Left lung (tissue), 14 donors: ENCODE measurements at places on chromosomes 6 and 20. TPM values are rescaled to one million over a fixed set of nuclear protein-coding genes. Genes with fewer than 3 reads are reported as not detected.

HIVEP2 gene
- 12.1 TPM for polyA plus RNA-seq

GRCh38 chr20:62836967-62837490 lies 20.2 kb downstream of the COL9A3 start:
- no peak for DNase-seq

DNA sequence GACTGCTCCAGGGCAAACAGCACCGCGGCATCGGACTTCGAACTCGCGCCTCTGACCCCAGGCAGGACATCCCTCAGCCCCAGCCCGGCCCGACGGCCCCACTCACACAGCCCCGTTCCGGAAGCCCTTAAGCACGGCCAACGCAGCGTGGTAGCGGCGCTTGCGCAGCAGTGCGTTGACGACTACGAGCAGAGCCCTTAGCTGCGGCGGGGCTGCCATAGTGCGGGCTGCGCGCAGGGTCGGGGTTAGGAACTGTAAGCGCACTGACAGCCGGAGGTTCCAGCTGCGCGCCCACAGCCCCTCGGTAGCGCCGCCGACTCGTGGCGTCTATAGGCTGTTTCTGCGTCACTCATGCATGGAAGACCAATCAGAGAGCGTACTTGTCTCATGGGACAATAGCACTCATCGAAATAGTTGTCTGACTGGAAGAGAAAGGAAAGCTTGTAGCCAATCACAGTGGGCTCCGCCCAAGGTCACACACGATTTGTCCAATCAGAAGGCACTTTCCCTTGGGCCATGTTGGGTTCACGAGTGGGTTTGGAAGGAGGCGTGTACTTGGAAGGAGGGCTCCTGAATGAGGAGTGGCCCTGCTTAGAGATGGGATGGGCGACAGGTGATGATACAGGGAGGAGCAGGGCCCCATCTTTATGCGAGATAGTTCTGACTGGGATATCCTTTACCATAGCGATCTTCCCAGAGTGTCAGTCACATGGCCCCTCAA lies at the start of gene PXMP4:
Gene PXMP4 (minus strand): TSS at position 322 of the 721 bp plus-strand sequence. CDS start 103 bp downstream, at position 219.
- DNase-seq: peak; percentile 93

- no peak for DNase-seq
These were observed 7.6 kb downstream of the FAM217A start for GRCh38 chr6:4071330-4071729.
